Sigmoid colon (tissue), 7 donors: ENCODE measurements at places on chromosomes 5 and 9. TPM values are rescaled to one million over a fixed set of nuclear protein-coding genes. Genes with fewer than 3 reads are reported as not detected.

DNA sequence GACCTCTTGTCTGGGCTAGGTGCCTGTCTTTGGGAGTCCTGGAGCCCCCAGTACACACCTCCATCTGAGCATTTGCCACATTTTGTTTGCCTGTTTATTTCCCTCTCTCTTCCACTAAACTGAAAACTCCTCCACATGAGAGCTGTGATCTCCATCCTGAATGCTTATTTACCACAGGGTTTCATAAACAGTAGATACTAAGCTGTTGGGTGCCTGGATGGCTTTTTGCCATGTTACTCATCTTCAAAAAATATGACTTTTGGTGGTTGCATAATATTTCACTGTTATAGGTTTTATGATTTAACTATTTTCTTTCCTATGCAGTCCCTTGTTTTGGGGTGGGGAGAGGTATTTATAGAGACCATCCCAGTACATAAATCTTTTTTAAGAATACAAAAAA is 99.6 kb downstream of the APBA1 start:
- no peak for DNase-seq

GRCh38 chr5:103066326-103066725 is 53.6 kb downstream of the GIN1 start:
- no peak for DNase-seq

DNA sequence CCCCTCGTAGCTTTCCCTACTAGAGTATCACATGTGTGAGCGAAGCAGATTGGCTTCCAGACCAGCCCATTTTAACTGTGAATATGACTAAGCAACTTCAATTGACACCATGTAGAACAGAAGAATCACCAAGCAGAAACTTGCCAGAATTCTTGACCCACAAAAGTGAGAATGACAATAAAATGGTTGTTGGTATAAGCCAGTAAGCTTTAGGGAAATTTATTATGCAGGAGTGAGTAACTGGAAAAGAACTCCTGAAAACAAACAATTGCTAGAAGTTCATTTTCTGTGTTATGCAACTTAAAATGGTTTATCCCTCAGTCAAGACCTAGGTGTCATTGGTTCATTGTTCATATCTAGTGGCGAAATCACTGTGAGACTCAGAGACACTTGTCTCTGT is 303.1 kb downstream of the DMRT2 start:
- no peak for DNase-seq

DNA sequence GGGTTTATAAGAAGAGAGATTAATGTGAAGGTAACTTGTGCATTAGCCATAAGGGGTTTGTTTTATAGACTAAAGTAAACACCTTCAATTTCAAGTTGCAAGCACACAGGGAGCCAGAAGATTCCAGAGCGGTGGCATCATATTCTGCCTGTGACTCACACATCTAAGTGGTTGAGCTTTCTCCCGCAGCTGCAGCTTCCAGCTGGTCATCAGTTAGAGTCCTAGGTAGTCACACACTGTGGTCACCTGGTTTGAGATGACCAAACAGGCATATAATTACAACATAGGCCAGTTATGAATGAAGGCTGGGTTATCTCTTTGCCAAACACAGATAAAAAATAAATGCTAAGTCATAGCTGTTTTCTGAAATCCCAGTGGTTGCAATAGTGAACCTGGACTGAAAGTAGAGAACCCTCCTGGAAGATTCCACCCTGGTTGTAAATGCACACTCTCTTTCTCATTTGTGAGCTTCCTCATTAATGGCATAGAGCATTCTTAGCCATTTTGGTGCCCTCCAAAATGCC is 171.3 kb downstream of the GDNF start:
- DNase-seq = peak; percentile 89

The EMB gene
- polyA plus RNA-seq = 16.2 TPM

The NELFB gene
- 41.6 TPM for polyA plus RNA-seq
